ENCODE measurements at places on chromosomes 5 and 9.
A peak's percentile ranks its signal among the peaks of the same experiment; 100 is the strongest.

DNA sequence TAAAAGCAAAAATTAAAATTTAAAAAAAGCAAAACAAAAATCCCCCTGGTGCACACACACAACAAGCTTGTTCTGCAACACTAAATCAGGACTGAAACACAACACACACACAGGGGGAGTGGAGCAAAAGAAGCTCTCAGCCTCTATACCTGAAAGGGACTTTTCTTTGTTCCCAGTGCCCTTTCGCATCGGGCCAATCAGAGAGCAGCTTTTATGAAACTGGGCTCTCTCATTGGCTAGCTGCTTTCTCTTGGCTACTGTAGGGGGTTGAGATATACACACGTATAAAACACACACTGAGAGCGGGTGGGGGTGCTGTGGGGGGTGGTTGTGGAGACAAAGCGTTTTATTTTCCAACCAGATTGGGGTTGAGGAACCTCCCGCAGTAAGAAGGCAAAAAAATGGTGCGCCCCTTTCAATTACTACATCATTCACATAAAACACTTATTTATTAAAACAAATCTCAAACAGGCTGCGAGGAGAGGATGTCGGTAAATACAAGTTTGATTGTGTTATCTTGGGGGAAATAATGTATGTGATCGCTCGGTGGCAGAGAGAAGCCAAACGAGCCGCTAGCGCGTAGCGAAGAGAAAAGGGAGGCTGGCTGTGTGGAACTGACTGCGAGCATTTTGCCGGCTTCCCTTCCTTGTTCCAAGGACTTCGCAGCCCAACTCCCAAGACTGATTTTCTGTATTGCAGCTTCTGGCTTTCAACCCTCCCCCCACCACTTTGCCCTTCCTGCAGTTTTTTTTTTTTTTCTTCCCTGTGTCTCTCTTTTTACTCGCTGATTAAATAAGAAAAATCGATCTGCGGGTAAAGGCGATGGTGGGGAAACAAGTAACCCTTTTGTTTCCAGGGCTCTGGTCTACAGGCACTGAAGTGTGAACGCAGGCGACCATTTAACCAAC is 2.5 kb upstream of the ZNF608 start:
- peak; percentile 98 for DNase-seq

DNA sequence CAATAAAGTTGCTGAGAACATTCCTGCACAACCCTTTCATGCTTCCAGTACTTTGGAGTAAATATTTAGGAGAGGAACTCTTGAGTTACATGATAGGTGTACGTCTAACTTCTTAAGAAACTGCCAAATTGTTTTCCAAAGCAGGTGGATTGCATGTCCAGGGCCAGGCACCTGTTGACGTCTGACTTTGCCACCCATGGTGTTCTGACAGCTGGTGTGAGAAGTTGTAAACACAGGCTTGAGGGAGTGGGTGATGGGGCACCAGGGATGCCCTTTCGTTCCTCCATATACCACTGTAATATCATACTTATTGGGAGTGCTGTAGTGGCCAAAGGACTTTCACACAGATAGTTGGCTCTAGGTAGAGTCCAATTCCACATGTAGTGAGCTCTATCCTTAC is 352.1 kb downstream of the GADD45G start:
- DNase-seq, result no peak

- no peak for DNase-seq
Measured at GRCh38 chr9:110835404-110835803, 166.8 kb downstream of the MUSK start.

DNA sequence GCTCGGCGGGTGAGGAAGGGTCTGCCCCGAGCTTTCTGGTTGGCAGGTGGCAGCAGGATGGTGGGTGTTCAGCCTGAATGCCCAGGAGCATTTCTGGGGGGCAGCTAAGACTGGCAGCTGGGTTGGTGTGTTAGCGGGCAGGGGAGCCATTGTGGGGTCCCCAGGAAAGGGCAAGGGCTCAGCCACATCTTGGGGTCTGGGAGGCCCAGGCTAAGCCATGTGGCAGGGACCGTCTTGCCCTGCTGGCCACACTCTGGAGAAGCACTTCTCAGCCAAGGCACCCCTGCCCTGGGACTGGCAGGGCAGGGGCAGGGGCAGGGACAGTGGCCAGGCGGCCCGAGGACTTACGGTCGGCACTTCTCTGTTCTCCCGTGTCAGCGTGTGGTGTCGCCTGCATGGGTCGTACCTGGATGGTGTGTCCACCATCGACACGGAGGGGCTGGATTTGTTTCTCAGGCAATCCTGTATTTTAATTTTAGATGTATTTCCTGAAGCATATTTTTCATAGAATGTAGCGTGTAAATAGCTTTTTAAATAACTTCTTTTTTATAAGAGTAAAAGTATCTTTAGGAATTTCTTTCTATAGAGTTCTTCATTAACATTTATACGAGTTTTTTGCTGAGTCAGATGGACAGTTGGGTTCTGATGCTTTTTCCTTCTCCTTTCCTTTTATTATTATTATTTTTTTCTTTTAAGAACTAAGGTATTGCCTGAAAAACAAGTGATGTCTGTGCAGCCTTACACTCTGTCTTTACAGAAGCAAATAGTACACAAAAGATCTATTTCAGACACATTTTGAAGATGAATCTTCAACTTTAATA is 102.0 kb downstream of the PHF2 start:
- no peak for DNase-seq

Data from NCI-H1694 (cell line).